Stimulated activated naive B cell treated with anti-CD40 and anti-IgM and Interleukin-4, amounts not matched to agents 10 μg/mL and 1 μg/mL and 100 μg/mL, for 72 hours (primary cell): ENCODE measurements at places on chromosomes 16 and 17.

DNA sequence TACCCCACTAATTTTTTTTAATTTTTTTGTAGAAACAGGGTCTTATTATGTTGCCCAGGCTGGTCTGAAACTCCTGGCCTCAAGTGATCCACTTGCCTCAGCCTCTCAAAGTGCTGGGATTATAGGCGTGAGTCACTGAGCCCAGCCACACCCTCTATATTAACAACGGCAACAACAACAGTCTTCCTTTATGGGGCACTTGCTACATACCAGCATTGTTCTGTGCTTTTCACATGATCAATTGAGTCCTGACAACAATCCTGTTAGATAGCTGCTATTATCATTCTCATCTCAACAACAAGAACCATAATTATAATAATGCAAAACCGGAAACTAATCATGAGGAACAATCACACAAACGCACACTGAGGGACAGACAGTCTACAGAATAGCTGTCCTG is 12.6 kb upstream of the ARL5C start:
- DNase-seq, result no peak

DNA sequence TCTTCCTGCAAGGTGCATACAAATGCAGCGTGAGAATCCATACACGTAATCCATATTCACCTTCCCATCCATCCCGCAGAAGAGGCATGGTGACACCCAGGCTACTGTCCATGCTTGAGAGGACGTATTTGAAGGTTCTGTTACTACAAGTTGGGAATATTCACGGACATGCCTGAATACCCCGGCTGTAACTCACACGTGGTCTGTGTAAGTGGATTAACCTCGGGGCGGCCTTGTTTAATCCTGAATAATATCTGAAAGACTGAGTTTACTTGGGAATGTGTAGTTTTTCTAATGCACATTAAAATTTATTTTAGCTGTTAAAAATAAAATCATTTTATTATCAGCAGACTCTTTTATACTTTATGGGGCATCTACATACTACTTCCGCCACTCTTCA is 13.1 kb downstream of the CPSF4L start:
- no peak for DNase-seq

GRCh38 chr17:45906927-45907622 is 12.7 kb downstream of the MAPT start:
- no peak for DNase-seq

DNA sequence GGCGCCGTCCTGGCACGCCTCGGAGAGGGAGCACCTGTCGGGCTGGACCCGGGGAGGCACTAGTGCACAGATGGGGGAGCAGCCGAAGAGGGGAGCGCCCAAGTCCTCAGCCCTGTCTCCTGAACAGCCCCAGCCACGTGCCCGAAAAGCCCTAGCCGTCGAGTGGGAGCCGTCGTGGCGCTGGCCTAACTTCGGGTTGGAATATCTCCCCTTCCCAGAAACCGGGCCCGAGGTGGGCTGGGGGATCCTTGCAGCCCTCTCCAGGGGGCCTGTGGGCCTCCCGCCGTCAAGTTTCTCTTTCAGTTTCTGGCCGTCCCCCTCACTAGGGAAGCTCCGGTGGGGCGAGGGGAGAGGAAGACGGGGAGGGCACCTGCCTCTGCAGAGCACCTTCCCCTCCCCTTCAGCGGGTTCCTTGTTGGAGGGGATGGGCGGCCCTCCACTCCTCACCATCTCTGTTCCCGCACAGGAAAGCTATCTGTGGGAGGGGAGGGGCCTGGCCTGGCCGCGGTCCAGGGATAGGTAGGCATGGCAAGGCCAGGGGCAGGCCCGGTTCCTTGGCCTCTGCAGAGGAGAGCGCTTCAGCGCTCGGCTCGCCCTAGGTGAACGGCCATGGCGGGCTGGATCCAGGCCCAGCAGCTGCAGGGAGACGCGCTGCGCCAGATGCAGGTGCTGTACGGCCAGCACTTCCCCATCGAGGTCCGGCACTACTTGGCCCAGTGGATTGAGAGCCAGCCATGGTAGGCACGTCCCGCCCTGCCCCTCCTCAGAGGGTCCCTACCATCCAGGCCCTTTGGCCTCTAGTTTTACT is 709 bp downstream of the STAT5A start:
- DNase-seq, result peak; percentile 50

GRCh38 chr16:85728879-85729278 is 22.0 kb downstream of the C16orf74 start:
- DNase-seq, result no peak

DNA sequence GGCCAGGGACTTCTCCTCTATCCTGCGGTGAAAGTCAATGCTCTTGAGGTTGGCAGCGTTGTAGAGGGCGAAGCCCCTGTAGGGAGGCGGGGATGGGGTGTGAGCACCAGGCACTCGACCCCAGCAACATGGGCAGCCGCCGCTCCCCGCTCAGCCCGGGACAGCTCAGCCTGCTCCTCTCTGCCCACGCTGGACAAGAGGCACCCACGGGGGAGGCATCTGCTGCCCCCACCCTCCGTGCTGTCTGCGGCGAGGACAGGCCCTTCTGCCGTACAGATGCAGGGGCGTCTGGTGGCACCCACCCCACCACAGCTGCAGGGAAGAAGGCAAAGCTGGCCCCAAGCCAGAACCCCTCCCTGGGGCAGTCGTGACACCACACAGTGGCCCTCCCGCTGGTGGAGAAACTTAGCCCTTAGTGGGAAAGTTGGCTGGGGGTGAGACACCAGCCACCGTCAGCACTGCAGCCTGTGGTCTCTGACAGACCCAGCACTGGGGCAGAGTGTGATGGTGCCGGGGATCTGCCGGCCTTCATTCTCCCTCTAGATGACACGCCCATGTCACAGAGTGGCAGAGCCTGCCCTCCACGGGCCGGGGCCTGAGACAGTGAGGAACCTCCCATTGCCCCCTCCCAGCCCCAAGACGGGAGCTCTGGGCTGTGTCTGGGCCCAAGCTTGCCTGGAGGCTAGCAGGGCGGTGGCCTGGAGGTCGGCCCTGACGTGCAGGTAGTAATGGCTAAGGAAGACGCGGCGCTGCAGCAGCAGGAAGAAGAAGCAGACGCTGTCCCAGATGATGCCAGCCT is 19.5 kb downstream of the CTU2 start:
- DNase-seq, result no peak

GRCh38 chr17:75980188-75981018 is 1.4 kb downstream of the TEN1 start:
- no peak for DNase-seq

- DNase-seq, result no peak
These were observed 368.6 kb downstream of the CDH13 start for GRCh38 chr16:82995286-82995923.

DNA sequence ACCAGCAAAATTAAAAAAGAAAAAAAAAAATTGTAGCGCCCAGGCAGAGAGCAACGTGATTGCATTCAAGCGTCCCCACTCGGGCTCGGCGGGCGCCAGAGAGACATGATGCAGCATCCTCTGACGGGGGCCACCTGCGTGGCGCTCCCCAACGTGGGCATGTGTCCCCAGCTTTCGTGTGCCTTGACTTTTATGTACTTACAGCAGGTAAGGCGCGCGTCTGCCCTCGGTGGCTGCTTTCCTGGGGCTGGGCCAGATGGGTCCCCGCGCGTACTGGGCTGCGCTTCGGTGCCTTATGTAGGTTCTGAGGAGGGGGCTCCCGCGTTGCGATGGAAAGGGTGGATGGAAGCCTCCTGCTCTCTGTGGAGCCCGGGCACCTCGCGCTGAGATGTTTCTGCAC is 28.4 kb upstream of the RBFOX1 start:
- no peak for DNase-seq

GRCh38 chr17:17028059-17028877 is 14.0 kb upstream of the MPRIP start:
- no peak for DNase-seq

DNA sequence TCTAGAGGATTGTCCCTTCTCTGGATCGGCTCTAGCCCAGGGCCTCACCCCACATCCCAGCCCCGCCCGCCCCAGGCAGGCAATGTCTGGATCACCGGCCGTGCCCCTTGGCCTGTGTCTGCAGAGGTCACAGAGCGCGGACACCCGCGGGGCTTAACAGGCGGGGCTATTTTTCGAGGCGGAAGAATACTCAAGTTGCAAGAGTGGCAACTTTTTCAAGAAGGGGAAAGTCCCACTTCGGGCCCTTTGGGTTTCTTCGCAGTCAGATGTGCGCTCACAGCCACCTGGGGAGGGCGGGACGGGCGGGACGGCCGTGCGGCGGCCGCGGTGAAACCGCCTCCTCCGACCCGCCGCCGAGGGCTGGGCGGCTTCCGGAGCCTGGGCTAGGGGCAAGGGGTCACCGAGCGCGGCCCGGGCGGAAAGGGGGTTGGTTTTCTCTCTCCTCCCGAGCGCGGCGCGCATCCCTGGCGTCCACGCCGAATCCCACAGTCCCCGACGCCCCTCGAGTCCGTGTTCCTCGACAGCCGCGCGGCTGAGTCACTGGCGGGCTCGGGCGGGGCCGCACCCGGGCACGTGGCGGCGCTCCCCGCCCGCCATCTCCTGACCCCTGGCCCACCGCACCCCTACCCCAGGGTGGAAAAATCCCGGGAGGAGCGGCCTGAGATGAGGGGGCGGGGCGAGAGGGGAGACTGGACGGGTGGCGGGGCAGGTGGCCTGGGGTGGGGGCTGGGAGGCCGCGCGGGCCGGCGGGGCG is 1.2 kb upstream of the PFN1 start:
- DNase-seq, result peak; percentile 86

GRCh38 chr16:72430121-72430520 is 258.2 kb upstream of the PMFBP1 start:
- no peak for DNase-seq

DNA sequence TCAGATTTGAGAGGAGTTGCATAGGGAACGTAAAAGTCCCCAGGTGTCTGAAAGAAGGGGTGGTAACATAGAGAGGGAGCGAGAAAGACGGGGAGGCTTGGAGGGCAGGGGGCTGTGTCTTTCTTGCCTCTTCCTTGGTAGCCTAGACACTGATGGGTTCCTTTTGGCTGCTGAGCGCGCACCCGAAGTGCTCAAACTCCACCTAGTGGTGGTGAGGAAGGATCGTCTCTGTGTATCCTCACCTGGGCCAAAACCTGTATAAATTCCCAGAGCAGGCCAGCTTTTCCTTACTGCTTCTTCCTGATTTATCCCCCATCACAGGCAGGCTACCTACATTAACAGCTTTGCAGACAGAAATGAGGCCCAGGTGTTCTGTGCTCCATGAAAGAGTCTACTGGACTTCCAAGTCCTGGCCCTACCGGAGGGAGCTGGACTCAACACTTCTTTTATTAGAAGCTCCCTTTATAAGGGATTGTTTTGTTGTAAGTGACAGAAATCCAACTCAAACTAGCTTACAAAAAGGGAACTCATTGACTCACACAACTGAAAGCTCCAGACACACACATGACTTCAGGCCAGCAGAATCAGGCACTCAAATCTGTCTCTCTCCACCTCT is 5.5 kb upstream of the SLC25A35 start:
- peak; percentile 29 for DNase-seq

DNA sequence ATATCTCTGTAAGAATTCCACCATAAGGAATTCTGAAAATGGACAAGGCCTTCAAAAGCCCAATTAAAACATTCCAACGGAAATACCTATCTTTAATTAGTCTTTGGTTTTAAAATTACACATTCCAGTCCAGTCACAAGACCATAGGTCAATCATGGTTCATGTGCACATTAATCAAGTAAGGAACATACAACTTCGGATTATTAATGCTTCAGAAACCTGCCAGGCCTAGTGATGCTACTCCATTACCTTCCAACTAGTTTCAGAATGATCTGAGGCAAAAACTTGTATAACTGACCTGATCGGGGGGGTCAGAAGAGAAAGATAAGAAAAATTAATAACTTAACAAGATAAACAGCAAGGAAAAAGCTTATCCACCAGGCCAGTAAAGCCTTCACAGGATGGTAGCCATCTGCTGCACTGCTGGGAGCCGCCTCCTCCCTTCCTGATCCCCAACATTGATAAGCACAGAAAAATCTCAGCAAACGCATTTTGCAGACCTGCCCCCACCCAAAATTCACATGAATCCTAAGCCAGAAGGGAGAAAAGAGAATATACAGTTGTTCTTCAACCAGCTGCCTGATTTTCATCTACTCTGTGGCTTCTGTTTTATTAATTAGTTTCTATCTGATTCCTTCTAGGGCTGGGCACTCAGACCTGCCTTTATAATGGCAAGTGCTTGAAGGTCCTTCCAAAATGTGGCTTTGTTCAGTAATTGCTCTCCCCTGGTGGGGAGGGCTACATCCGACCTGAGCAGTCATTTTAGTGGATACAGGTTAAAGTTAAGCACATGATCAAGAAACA is 6.0 kb downstream of the SDR42E1 start:
- no peak for DNase-seq

GRCh38 chr17:68627956-68628575 is 26.9 kb upstream of the FAM20A start:
- DNase-seq, result no peak

GRCh38 chr16:68636064-68636560 is 9.0 kb upstream of the CDH3 start:
- no peak for DNase-seq

GRCh38 chr16:58252716-58253115 is 42.1 kb downstream of the PRSS54 start:
- DNase-seq, result no peak
